ENCODE measurements at places on chromosomes 13 and 19. TPM values are rescaled to one million over a fixed set of nuclear protein-coding genes. Genes with fewer than 3 reads are reported as not detected.

GRCh38 chr19:42568006-42568405 is 26.7 kb downstream of the CEACAM8 start:
- DNase-seq: no peak

DNA sequence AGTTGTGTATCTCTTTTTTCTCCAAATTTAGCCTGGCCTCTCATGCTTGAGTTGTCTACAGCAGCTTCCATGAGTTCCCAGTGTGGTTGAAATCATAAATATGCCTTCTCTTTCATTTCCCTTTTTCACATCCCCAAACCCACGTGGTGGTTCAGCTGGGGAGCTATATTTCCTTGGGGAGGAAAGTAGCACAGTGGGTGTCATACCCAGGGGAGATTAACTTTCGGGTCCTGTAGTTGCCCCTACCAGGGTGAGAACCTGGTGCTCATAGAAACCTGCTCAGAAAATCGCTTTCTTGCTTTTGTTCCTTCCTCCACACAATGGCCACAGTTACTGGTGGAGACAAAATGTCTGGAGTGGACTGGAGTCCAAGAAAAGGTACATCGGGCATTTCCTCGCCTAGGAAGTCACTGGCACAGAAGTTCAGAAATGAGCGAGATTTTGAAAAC is 7.0 kb upstream of the LILRA4 start:
- DNase-seq: no peak

ZNF491 gene
- total RNA-seq: 0.17 TPM

NDUFA7 gene
- 76.6 TPM for total RNA-seq

DNA sequence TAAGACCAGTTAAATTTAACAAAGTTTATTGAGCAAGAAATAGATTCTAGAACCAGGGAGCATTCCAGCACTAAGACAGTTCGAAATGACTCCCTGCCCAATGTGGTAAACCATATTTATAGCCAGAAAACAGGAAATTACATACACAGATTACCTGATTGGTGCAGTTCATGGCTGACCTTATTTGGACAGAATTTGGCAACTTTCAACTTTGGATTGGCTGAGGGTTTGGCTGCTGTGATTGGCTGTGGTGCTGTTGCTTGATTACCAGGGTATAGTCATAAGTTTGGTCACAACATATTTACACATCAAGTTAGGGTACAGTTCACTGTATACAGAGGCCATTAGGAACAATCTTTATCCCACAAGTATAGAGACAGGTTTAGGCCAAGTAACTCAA is 984.8 kb upstream of the MIR17HG start:
- DNase-seq: no peak

Measured in epithelial cell of proximal tubule (primary cell).